Activated CD4-positive, alpha-beta T cell treated with anti-CD3 and anti-CD28 coated beads for 36 hours (primary cell): ENCODE measurements at places on chromosomes 1 and 21. TPM values are rescaled to one million over a fixed set of nuclear protein-coding genes. Genes with fewer than 3 reads are reported as not detected.

The LAD1 gene
- not detected for total RNA-seq

The MRTO4 gene
- 82.6 TPM for total RNA-seq

The NCAM2 gene
- not detected for total RNA-seq

The TNFRSF9 gene
- 28.2 TPM for total RNA-seq

The LPAR3 gene
- total RNA-seq = 0.23 TPM

The CA6 gene
- 0.27 TPM for total RNA-seq
